NCI-H226 (cell line): ENCODE measurements at places on chromosomes 4 and X.

GRCh38 chrX:3599802-3600430, 113.5 kb downstream of the PRKX start:
- DNase-seq = no peak

- DNase-seq = no peak
Measured at GRCh38 chr4:162700815-162701361, 465.8 kb downstream of the NAF1 start.

GRCh38 chr4:163818673-163819072, 324.2 kb downstream of the TMA16 start:
- DNase-seq = no peak

GRCh38 chr4:184825141-184825895, 450 bp downstream of the ACSL1 start:
- DNase-seq = no peak

GRCh38 chr4:138688408-138689085, 327.0 kb upstream of the NOCT start:
- no peak for DNase-seq

DNA sequence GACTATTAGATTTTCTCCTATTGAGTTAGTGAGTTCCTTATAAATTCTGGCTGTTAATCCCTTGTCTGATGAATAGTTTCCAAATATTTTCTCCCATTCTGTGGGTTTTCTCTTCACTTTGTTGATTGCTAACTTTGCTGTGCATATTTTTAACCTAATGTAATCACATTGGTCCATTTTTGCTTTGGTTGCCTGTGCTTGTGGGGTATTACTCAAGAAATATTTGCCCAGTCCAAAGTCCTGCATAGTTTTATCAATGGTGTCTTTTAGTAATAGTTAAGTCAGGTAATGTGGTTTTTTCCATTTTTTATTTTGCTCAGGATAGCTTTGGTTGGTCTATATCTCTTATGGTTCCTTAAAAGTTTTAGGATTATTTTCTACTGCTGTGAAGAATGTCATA, 490.3 kb downstream of the ARAP2 start:
- no peak for DNase-seq

GRCh38 chr4:18973296-18973695, 951.7 kb upstream of the LCORL start:
- DNase-seq = no peak

DNA sequence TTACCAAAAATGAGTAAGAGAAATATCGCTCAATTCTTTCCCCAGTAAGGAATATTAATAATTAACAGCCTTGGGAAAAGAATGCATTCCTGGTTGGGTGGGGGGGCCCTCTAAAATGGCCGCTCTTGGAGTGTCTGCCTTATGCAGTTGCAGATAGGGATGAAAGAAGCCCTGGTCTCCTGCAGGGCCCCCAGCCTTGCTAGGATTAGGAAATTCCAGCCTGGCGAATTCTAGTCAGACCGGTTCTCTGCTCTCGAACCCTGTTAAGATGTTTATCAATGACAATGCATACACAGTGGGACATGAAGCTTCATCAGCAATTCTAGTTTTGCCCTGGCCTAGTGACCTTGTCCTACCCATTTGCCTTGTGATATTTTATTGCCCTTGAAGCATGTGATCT, 1047.7 kb upstream of the GRID2 start:
- DNase-seq = no peak

DNA sequence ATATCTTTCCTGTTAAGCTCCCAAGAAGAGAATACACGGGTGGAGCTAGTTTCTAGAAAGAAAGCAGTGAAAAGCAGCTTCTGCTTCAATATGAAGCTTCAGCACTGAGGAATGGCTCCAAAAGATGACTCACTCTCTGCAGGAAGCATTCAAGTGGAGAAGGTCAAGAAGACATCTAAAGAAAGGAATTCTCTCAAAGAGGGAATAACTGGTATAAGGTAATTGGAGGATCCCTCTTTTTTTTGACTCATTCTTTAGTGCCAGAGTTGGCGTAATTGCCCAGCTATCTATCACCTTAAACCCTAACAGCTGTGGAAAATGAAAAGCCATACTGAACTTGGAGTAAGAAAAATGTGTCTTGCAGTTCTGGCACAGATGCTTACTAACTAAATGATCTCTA, 3.5 kb downstream of the EDA2R start:
- peak; percentile 85 for DNase-seq

GRCh38 chrX:39857780-39858179, 240.0 kb downstream of the BCOR start:
- no peak for DNase-seq

DNA sequence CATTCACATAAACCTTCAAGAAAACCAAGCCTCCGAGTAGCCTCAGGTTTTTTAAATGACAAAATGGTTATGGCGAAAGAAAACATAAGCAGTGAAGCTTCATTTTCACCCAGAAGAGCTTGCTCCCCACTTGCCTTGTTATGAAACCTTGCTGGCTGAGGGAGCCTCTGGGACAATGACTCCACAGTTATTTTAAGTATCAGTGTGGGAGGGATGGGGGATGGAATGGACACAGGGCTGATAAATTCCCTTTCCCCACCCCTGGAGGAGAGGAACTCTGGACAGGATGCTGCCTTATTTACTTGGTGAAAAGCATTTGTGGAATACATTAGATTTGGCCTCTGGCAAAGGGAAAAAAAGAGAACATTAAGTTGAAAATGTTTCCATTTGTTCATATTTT, 220.7 kb upstream of the CNKSR2 start:
- peak; percentile 4 for DNase-seq

GRCh38 chr4:5079581-5079980, 28.3 kb downstream of the STK32B start:
- no peak for DNase-seq

DNA sequence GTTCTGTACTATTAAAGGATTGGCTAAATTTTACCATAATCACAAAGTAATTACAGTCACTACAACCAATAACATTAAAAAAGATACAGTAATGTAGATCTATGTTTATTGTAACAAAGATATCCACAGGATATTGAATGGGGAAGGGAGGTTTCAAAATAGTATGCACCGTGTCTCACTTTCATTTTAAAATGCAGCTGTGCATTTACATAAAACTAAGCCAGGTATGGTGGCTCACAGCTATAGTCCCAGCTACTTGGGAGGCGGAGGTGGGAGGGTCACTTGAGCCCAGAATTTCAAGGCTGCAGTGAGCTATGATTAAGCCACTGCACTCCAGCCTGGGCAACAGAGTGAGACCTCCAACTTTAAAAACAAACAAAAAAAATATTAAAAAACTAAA, 8.5 kb downstream of the SRP72 start:
- DNase-seq = no peak
